ENCODE measurements at places on chromosomes 1 and 21. TPM values are rescaled to one million over a fixed set of nuclear protein-coding genes. Genes with fewer than 3 reads are reported as not detected.

Gene SYPL2
- total RNA-seq = 0.74 TPM

DNA sequence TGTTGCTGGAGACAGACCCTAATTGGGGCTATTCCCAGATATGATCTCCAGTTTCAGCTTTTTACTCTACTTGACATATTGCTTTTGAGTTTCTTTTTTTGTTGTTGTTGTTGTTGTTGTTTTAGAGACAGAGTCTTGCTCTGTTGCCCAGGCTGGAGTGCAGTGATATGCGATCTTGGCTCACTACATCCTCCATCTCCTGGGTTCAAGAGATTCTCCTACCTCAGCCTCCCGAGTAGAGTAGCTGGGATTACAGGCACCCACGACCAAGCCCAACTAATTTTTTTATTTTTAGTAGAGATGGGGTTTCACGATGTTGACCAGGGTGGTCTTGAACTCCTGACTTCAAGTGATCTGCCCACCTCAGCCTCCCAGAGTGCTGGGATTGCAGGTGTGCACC, 1.3 kb upstream of the SRP9 start:
- DNase-seq = no peak

Gene OR2M3
- total RNA-seq = not detected

Gene RHEX
- total RNA-seq = not detected

DNA sequence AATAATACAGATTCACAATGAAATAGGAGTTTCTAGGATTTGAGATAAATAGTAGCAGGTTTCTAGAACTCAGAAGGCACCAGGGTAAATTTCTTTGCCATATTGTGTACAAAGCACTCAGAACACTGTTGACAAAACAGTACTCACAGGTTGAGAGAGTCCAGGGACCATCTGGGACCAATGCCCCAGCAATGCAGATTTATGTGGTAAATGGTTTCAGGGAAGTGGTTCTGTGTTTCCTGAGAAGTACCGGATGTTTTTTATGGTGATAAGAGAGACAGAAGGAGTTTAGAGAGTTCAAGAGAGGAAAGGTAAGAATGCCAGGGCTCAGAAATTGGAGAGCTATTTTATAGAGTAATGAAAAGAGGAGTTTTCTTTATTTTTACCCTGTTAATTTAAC, 29.6 kb upstream of the DIPK1A start:
- DNase-seq = no peak

GRCh38 chr1:154595621-154596020, 12.4 kb downstream of the ADAR start:
- DNase-seq = no peak

Gene CD247
- total RNA-seq = 0.44 TPM

DNA sequence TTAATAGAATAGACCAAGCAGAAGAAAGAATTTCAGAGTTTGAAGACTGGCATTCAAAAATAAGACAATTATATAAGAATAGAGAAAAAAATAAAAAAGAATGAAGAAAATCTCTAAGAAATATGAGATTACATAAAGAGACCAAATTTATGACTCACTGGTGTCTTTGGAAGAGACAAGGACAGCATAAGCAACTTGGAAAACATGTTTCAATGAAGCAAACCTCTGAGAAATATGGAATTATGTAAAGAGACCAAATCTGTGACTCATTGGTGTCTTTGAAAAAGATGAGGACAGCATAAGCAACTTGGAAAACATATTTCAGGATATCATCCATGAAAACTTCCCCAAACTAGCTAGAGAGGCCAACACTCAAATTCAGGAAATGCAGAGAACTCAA, 60.4 kb upstream of the LYPLAL1 start:
- no peak for DNase-seq

Gene SHISA4
- 38.2 TPM for total RNA-seq

Gene KCNH1
- not detected for total RNA-seq

- no peak for DNase-seq
These were observed 49.1 kb downstream of the DSCAM start for GRCh38 chr21:40797891-40798290.

Gene LCA5L
- total RNA-seq = 0.87 TPM

Gene CD160
- total RNA-seq = not detected

DNA sequence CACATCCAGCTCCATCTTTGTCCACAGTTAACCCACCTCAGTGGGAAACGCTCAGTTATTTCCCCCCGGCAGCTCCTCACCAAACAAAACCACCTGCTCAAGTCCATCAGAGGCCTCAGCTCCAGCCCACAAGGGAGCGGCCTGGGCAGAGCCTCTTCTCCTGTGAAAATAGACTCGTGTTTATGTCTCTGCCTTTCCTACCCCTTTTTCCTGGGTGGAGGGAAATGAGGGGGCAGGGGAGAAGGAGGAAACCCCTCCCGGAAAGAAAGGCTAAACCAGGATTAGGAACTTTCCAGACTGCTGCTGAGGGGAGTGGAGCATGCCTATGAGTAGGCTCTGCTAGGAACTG, 81.6 kb downstream of the PAX7 start:
- DNase-seq = no peak

Gene CD2
- 0.10 TPM for total RNA-seq

Gene B3GALT2
- total RNA-seq = 0.08 TPM

Gene ATP6V1G3
- not detected for total RNA-seq

Gene GIPC2
- 0.26 TPM for total RNA-seq

GRCh38 chr1:20152599-20152930, 13.4 kb downstream of the PLA2G2F start:
- DNase-seq = no peak

GRCh38 chr1:219329578-219329977, 155.9 kb downstream of the LYPLAL1 start:
- DNase-seq = no peak

- DNase-seq = no peak
These were observed 25.0 kb upstream of the TSPAN2 start for GRCh38 chr1:115114308-115114707.

Gene DHRS3
- total RNA-seq = 113 TPM

DNA sequence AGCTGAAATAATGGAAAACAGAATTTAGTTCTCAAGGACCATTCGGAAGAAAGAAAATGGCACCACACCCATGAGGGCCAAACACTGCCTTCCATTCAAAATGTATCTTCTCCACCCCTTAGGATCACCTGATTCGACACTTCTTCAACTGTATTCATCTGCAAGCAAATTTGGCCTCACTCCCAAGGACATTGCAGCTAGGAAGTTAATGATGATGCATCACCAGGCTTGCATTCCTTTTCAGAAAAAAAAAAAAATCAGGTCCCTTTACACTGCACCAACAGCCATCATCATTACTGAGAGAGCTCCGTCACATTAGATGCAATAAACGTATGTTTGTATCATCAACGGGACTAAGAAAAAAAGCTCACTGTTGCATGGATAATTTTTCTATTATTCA, 368.3 kb downstream of the PCP4 start:
- DNase-seq = no peak

Gene CD34
- total RNA-seq = 0.15 TPM

Gene LY9
- total RNA-seq = 0.10 TPM

- DNase-seq = no peak
These were observed 105.0 kb upstream of the COL6A1 start for GRCh38 chr21:45876381-45877170.

- no peak for DNase-seq
These were observed 18.0 kb upstream of the IL20 start for GRCh38 chr1:206847337-206847834.

DNA sequence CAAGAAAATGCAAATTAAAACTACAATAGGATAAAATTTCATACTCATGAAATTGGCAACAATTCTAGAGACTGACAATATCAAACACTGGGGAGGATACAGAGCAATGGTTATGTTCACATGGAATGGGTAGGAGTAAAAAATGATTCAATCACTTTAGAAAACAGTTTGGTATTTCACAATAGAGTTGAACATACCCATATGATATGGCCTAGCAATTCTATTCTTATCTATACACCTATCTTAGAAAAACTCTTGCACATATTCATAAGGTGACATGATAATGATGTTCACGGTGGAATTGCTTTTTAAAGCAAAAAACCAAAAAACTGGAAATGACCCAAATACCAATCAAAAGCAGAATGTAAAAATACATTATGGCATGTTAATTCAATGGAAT, 28.7 kb downstream of the PHC2 start:
- no peak for DNase-seq

Data from Panc1 (cell line).